Mammary epithelial cell (primary cell): ENCODE measurements at places on chromosomes 13 and 19. TPM values are rescaled to one million over a fixed set of nuclear protein-coding genes. Genes with fewer than 3 reads are reported as not detected.
A peak's percentile ranks its signal among the peaks of the same experiment; 100 is the strongest.

The PDE4A gene
- total RNA-seq: 1.3 and 1.4 TPM in 2 replicates

The THSD1 gene
- 44.5 TPM for total RNA-seq

The TMEM91 gene
- 5.1 and 5.7 TPM in 2 replicates for total RNA-seq

The MAP4K1 gene
- total RNA-seq: 0.75 and 1.0 TPM in 2 replicates

GRCh38 chr19:12965017-12965811, 4.2 kb upstream of the DAND5 start:
- DNase-seq: peak; percentile 65

DNA sequence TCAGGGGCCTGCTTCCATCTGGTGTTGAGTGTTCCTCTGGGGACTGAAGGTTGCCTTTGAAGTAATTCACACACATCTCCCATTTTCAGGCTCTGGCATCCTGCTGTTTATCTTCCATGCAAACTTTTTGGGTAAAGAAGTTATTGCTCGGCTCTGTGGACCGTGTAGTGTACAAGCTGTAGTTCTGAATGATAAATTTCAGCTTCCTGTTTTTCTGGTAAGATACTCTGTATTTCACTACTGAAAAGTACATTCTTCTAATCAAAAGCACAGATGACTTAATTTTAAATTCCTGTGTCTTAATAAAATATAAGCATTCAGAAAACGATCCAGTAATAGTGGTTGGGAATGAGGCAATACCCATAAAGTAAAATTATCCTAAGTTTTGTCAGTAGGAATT, 36.7 kb downstream of the MPHOSPH8 start:
- DNase-seq: no peak

DNA sequence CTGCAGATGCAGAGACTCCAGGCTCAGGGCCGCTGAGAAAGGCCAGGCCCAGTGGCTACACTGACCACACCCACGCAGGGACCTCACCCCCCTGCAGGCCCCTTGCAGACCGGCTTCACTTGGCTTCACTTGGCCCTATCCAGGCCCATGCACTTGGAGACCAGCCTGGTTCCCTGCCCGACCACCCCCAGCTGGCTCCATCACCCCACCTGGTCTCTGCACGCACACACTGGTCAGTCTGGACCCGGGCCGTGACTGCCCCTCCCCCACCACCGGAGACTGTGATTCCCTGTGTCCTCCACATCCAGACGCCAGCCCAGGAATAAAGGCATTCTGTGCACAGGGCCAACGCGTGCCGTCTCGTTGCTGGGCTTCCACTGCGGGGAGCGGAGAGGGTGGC, 4.9 kb upstream of the EBI3 start:
- DNase-seq: no peak

DNA sequence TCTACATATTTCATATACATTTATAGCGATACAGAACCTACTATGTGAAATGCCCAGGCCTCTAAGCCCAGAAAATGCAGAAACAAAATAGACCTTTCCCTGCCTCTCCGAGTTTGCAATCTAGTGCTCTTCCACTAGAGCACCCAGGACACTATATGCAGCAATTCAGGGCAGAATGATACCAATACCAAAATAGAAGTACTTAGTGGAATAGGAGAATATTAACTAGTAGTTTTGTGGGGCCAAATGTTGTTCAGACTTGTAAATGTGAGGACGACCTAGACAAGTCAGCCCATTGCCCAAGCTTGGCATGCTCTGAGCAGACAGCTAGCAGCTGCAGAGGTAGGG, 35.8 kb upstream of the FLT1 start:
- DNase-seq: no peak

- DNase-seq: no peak
Observed at GRCh38 chr19:33100894-33101644, 20.1 kb downstream of the GPATCH1 start.

DNA sequence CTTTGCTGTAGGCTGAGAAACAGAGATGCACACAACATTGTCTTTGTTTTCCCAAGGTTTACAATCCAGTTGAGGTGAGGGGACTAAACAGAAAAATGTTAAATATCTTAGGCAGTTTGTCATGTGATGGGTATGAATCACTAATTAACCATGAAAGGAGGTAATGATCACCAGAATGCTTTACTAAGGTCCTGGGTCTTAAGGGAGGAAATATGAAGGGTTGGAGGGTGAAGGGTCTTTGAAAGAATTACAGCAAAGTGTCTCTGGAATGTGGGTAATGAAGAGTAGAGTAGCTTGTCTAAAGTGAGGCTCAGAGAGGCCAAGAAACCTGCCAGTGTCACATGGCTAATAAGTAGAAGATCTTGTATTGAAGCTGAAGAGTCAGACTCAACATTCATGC, 19.0 kb downstream of the BIVM start:
- DNase-seq: no peak

GRCh38 chr13:27250833-27251165, 559 bp upstream of the RPL21 start:
- no peak for DNase-seq

DNA sequence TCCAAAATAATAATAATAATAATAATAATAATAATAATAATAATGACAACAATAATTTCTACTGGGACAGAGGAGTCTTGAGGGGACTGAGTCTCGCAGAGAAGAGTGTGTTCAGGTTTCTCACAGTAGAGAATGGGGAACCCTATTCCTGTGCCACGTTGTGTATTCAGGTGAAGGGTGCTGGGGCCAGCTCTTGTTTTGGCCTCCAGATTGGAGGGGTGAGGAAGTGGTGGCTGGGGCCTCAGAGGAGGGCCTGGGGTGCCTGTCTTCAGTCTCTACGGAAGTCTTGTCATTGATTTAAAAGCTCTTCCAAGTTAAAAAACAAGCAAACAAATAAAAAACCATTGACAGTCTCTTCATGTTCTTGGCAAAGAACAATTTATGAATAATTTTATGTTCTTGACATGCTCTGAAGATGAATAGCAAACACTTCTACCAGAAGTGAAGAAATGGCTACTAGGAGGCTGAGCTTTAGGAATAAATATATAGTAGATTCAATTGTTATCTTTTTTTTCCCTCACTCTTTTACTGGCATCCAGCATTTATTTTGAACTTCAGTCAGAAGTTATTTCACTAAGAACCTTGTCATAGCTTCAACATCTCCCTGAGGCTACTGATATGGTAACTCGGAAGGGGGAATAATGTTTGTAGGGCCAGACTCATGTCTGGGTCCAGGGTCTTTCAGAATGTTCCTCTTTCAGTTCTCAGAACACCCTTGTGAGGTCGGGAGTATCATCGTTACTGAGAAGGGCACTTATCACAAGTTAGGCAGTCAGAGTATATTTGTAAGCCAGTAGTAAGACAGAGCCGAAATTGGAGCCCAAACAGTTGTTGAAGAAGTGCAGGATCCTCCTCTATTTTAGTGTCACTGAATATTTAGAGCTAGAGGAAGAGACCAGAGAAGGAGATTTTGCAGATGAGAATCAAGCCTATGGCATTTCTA, 13.1 kb downstream of the LRCH1 start:
- DNase-seq: no peak

DNA sequence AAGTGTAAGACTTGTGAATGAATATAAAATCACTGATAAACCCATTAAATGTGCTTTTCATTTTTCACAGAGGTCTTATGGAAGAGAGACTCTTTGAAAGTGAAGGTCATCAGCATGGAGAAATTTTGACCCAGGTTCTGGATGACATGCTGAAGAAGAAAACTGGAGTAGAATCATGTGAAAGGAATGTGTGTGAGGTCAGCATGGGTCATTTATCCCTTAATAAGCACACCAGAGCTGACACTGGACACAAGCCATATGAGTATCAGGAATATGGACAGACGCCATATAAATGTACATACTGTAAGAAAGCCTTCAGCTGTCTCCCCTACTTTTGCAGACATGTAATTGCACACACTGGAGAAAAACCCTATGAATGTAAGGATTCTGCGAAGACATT, 29.0 kb downstream of the ZNF20 start:
- no peak for DNase-seq

DNA sequence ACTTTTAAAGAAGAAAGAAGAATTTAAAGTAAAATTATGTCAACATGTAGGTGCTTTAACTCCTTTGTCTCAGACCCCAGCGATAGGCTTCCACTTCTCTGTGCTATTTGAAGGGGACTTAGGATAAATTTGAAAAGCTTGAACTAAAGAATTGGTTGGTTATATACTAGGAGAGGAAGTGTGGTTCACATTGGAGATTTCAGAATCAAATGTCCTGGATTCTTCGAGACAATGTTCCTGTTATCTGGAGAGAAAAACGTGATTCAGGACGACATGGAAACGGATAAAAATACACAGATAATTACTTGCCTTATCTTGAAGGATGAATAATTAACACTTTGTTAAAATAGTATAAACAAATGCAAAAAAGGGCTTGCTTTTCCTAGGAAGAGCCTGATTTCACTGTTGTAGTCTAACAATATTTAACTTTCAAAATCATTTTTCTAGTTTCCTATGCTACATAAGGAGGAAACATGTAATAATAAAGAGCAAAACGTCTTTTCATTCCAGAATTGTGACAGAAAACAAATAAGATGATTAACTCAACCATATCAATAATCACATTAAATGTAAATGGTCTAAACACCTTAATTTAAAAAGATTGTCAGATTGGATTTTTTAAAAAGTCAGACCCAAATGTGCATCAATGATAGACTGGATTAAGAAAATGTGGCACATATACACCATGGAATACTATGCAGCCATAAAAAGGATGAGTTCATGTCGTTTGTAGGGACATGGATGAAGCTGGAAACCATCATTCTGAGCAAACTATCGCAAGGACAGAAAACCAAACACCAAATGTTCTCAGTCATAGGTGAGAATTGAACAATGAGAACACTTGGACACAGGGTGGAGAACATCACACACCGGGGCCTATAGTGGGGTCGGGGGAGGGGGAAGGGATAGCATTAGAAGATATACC, 724 bp upstream of the ZNF780A start:
- DNase-seq: no peak

- DNase-seq: no peak
Observed at GRCh38 chr19:15240515-15240914, 8.3 kb upstream of the EPHX3 start.

DNA sequence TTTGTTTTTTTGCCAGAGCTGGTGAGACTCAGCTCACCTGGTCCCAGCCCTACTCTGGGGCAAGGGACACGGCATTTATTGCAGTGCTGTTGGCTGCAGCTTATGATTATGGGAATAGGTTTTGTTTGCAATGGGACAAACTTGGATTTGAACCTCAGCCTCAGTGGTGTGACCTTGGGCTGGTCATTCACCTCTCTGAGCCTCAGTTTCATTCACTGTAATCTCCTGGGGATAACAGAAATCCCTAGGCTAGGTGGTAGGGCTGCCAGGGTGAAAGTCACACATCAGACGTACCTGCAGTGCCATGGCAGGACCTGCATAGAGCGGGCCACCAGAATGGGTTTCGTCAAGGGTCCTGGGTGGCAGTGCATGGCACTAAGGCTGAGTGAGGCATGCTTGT, 73.7 kb upstream of the MEDAG start:
- no peak for DNase-seq
